ENCODE measurements at places on chromosomes 4 and X.
A peak's percentile ranks its signal among the peaks of the same experiment; 100 is the strongest.

GRCh38 chr4:113821856-113822255 lies 60.3 kb upstream of the CAMK2D start:
- H3K27me3 ChIP-seq = no peaks in the 10 kb centered on the region
- H3K4me1 ChIP-seq = peaks cover 26% of the 10 kb centered on the region
- no peak for DNase-seq
- H3K27ac ChIP-seq = no peak overlapping the region
- no peak overlapping the region for H3K4me3 ChIP-seq
- no peaks in the 10 kb centered on the region for H3K36me3 ChIP-seq

- no peak within 1 kb of the TSS for H3K27ac ChIP-seq
- H3K4me1 ChIP-seq = no peaks in the 10 kb centered on the region
- no peaks in the 10 kb centered on the region for H3K27me3 ChIP-seq
- H3K36me3 ChIP-seq = no peaks in the 10 kb centered on the region
- no peak within 1 kb of the TSS for H3K4me3 ChIP-seq
- DNase-seq = no peak
These were observed at the start of gene HSD17B13 for GRCh38 chr4:87322754-87323153. Gene HSD17B13, minus strand, starts transcription at chr4:87322882. Its CDS starts 41 bp downstream, at chr4:87322841.

- H3K4me3 ChIP-seq = no peak overlapping the region
- no peaks in the 10 kb centered on the region for H3K4me1 ChIP-seq
- no peak for DNase-seq
- no peak overlapping the region for H3K27ac ChIP-seq
- H3K27me3 ChIP-seq = no peaks in the 10 kb centered on the region
These were observed 94.4 kb downstream of the SCD5 start for GRCh38 chr4:82704156-82704555.

DNA sequence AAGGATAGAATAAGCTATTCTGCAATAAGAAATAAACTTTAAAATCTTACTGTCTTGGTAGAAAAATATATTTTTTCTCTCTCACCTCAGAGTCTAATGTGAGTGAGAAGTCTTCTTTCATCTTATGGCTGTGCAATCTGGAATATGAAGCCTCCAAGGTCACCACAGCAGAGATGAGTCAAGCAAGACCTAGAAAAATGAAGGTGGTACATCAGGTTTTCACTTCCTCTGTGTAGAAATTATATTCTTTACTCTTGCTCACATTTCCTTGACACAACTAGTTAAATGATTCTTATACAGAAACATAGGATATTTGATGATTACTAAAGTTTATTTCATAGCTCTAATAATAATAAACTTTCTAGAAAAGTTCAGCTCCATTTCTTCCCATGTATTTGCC lies 211.4 kb downstream of the CXXC4 start:
- no peak overlapping the region for H3K4me3 ChIP-seq
- H3K36me3 ChIP-seq = no peaks in the 10 kb centered on the region
- no peaks in the 10 kb centered on the region for H3K27me3 ChIP-seq

- peaks cover 10% of the 10 kb centered on the region for H3K4me1 ChIP-seq
- H3K36me3 ChIP-seq = no peaks in the 10 kb centered on the region
- peaks cover 18% of the 10 kb centered on the region for H3K27me3 ChIP-seq
- DNase-seq = peak; percentile 68
These were observed 36.1 kb upstream of the IQSEC2 start for GRCh38 chrX:53317365-53318069.

DNA sequence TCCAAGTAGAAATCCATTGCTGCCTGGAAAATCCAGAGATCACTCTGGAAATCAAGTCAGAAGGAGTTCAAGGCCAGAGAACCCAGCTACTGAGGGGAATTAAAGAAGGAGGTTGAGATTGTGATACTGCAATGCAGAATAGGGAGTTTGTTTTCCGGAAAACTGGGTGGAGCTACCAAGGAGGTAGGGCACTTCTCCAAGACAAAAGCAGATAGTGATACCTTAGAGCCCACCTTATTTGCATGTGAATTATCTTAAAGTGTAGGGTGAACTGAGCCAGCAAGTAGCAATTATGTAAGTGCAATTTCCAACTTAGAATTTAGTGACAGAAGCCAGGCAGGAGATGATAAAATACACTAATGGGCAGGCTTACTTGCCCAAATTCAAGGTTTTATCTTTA lies 178.9 kb downstream of the MID1 start:
- no peak overlapping the region for H3K27ac ChIP-seq
- no peak for DNase-seq
- H3K36me3 ChIP-seq = no peaks in the 10 kb centered on the region
- H3K4me1 ChIP-seq = no peaks in the 10 kb centered on the region

GRCh38 chrX:123756320-123756719 lies 23.5 kb upstream of the THOC2 start:
- no peak overlapping the region for H3K4me3 ChIP-seq
- H3K36me3 ChIP-seq = no peaks in the 10 kb centered on the region
- no peak for DNase-seq
- H3K4me1 ChIP-seq = no peaks in the 10 kb centered on the region

- no peak overlapping the region for H3K4me3 ChIP-seq
- no peak for DNase-seq
- no peaks in the 10 kb centered on the region for H3K36me3 ChIP-seq
- no peaks in the 10 kb centered on the region for H3K4me1 ChIP-seq
- H3K27ac ChIP-seq = no peak overlapping the region
These were observed 27.8 kb downstream of the CD99L2 start for GRCh38 chrX:150870487-150871340.

DNA sequence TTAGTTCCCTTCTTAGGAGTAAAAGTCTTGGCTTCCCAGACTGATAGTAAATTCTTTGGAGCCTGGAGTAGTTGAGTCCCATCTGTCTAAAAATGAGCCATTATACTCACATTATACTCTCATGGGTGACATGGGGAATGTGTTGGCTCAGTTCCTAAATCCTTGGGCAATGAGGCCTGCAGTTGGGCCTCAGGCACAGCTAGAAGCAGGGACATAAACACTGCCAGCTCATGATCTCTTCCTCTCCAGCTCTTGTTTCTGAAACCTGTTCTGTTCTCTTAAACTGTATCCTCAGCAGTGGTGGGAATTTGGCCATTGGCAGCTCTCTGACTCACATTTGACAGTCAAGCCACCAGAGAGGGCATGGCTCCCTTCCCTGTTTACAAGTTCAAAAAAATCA lies 212.5 kb downstream of the SPATA18 start:
- no peak for DNase-seq
- H3K27ac ChIP-seq = no peak overlapping the region
- no peaks in the 10 kb centered on the region for H3K4me1 ChIP-seq
- no peaks in the 10 kb centered on the region for H3K27me3 ChIP-seq
- H3K36me3 ChIP-seq = no peaks in the 10 kb centered on the region

- H3K27me3 ChIP-seq = no peaks in the 10 kb centered on the region
- H3K4me1 ChIP-seq = no peaks in the 10 kb centered on the region
- H3K36me3 ChIP-seq = no peaks in the 10 kb centered on the region
These were observed 39.3 kb downstream of the CPE start for GRCh38 chr4:165418073-165418472.

GRCh38 chr4:15003891-15004738 lies 1.8 kb downstream of the CPEB2 start:
- H3K27ac ChIP-seq = peak overlapping the region; percentile 70
- peaks cover 11% of the 10 kb centered on the region for H3K4me1 ChIP-seq
- H3K27me3 ChIP-seq = no peaks in the 10 kb centered on the region
- H3K4me3 ChIP-seq = peak overlapping the region; percentile 52
- DNase-seq = peak; percentile 44

DNA sequence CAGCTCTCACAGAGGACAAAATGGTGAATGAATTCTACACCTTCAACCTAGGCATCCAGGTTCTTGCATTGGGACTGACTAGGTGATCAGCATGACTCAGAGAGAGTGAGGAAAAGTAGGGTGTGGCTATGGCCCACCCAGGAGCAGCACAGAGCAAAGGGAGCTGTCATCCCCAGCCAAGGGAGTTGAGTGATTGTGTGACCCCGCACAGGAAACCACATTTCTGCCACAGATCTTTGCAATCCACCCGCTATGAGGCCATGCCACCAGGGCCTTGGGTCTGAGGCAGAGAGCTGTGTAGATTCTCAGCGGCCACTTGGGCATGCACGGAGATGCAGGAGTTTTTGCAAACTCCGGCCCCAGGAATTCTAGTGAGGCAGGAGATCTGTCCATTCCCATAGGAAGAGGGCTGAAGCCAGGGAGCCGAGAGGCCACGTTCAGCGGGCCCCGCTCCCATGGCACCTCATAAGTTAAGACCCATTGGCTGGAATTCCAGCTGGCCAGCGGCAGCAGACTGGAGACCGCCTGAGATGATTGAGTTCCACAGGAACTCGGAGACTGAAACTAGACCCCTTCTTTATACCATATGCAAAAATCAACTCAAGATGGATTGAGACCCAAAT lies 75.9 kb downstream of the NAA11 start:
- H3K27ac ChIP-seq = no peak overlapping the region
- H3K36me3 ChIP-seq = no peaks in the 10 kb centered on the region
- no peaks in the 10 kb centered on the region for H3K4me1 ChIP-seq

DNA sequence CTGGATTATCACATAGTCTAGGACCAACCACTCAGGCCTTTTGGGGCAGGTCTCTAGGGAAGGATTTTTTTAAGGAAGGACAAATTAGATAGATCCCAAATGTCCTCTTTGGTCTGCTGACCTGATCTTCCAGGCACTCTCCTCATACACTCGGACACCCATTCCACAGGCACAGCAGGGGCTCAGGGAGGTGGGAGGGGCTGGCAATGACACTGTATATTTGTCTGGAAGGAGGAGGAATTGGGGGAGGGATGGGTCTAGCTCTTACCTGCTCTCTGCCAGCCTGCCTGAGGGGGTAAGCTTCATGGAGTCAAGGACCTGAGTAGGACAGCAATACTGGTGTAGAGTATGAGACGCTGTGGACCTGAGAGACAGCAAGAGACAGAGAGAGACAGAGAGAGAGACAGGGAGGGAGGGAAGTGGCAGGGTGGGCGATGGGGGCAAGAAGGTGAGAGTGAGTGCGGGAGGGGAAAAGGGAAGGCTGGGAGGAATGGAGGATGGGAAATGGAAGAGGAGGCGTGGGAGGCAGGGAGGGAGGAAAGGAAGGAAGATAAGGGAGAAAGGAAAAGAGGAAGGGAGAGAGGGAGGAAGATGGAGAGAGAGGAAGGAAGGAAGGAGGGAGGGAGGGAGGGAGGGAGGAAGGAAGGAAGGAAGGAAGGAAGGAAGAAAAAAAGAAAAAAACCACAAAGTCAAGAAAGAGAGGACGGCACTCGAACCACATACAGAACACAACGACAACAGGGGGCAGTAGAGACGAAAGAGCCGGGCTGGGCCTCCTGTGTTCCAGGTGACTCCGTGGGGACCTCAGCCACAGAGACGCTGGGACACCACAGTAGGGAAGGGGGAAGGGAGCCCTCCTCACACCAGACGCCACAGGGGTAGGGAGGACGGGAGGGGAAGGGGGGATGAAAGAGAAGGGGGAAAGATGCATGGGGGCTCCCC lies 1.8 kb downstream of the IQSEC2 start:
- no peaks in the 10 kb centered on the region for H3K36me3 ChIP-seq
- no peak overlapping the region for H3K4me3 ChIP-seq
- H3K4me1 ChIP-seq = no peaks in the 10 kb centered on the region
- no peak for DNase-seq
- no peaks in the 10 kb centered on the region for H3K27me3 ChIP-seq
- H3K27ac ChIP-seq = no peak overlapping the region

GRCh38 chrX:122512561-122513072 lies 671.5 kb upstream of the GRIA3 start:
- H3K27ac ChIP-seq = no peak overlapping the region
- H3K4me3 ChIP-seq = no peak overlapping the region
- no peaks in the 10 kb centered on the region for H3K36me3 ChIP-seq
- no peak for DNase-seq
- no peaks in the 10 kb centered on the region for H3K27me3 ChIP-seq

DNA sequence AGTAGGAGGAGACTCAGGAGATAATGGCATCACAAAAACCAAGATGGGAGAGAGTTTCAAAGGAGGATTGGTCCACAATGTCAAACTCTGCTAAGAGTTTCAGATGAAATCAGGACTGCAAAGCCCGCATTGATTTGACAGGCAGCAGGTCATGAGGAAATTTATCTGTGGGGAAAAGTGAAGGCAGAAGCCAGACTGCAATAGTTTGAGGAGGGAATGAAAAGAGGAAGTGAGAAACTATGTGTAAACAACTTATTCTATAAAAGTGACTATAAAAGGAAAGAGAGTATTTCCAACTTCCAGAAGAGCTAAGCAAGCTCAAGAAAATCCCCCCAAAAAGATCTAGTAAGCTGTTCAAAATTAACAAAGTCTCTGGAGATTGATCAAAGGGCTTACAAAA lies 66.3 kb upstream of the DGKK start:
- no peak overlapping the region for H3K4me3 ChIP-seq
- no peaks in the 10 kb centered on the region for H3K36me3 ChIP-seq
- no peak overlapping the region for H3K27ac ChIP-seq
- H3K27me3 ChIP-seq = no peaks in the 10 kb centered on the region
- DNase-seq = no peak
- no peaks in the 10 kb centered on the region for H3K4me1 ChIP-seq

GRCh38 chr4:128787509-128788311 lies 21.8 kb upstream of the JADE1 start:
- no peaks in the 10 kb centered on the region for H3K27me3 ChIP-seq
- H3K27ac ChIP-seq = no peak overlapping the region
- H3K4me3 ChIP-seq = no peak overlapping the region
- DNase-seq = no peak
- no peaks in the 10 kb centered on the region for H3K36me3 ChIP-seq

DNA sequence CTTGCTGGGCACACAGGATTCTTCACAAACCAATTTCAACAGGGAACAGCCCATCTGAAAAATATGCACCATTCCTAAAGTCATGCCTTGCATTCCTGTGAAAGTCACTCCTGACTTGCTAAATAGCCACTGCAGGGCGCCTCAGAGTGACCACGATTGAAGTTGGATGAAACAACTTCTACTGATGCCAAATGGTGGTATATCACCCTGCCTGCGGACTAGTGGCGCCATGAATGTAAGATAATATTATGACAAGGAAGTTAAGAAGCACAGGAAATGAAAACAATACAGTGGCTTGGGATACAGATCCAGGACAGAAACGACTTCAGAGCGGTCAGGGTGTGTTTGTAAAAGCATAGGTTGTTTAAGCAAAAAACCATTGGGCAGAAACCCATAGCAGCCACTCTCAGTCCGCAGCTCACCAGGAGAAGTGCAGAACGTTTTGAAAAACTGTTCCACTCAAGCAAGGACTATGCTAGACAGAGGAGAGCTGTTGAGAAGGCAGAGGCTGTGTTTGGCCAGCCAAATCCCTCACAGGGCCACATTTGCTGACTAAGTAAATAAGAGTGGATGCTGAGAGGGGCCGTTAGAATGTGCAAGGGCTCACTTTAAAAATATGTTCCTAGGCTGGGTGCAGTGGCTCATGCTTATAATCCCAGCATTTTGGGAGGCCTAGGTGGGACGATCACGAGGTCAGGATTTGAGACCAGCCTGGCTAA lies 250.4 kb downstream of the PTTG2 start:
- no peak overlapping the region for H3K27ac ChIP-seq
- H3K4me1 ChIP-seq = no peaks in the 10 kb centered on the region
- DNase-seq = no peak

DNA sequence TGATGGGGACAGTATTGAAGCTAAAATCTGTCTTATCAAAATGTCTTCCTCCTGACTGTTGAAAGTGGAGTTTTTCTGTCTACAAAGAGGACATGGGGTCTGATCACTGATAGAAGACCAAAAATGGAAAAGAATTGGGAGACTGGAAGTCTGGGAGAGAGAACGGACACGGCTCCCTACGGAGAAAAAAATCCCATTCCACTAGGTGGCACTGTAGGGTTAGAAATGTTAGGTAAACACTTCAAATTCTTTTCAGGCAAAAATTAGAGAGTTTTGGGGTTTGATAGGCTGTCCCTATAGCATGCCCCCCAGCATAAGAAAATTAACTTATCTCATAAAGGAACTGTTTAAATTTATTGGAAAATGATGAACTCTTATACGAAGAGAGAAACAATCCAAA lies 200.5 kb downstream of the FAM133A start:
- H3K27ac ChIP-seq = no peak overlapping the region
- DNase-seq = no peak
- H3K4me3 ChIP-seq = no peak overlapping the region
- H3K4me1 ChIP-seq = no peaks in the 10 kb centered on the region
- H3K27me3 ChIP-seq = no peaks in the 10 kb centered on the region
